ENCODE measurements at places on chromosomes 11 and 22.
A peak's percentile ranks its signal among the peaks of the same experiment; 100 is the strongest.

- ATAC-seq: no peak
These were observed 410.7 kb downstream of the MIAT start for GRCh38 chr22:27068121-27068520.

DNA sequence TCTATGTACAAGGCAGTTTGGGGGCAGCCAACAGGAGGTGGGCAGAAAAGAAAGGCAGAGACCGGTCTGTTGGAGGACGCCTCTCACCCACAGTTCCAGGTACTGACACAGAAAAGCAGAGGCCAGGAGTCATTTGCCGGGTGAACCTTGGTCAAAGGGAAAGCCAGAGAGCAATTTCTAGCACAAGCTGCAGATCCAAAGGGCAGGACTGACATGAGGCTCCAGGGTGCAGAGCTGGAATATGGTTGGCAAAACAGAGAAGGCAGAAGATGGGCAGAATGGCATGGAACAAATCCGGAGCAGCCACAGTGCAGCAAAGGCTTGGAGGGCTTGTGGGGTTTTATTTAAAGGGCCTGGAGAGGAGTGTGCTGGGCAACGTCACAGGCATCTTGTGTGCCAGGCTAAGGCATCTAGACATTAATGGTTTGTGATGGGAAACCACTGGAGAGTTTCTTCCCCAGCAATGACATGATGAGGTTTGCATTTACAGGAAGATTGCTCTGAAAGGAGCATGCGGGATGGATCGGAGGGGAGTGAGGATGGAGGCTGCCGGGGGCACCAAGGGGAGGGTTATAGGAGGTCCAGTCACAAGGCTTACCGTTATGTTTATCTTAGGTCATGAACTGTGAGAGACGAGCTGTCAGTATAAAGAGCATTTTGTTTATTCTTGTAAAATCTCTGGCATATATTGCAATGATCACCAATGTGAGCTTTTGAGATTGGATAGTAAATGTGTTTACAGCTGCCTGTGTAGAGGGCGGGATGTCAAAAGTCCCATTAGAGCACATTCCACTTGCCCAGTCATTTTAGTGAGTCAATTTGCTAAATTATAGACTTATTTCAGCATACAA, 5.7 kb upstream of the MMP20 start:
- no peak for ATAC-seq

- no peak for ATAC-seq
These were observed 11.3 kb downstream of the ENDOD1 start for GRCh38 chr11:95100856-95101507.

- ATAC-seq: no peak
These were observed 57.9 kb downstream of the DYNC2H1 start for GRCh38 chr11:103167166-103167565.

GRCh38 chr22:42116848-42117424, 13.7 kb downstream of the CYP2D6 start:
- ATAC-seq: no peak

- ATAC-seq: no peak
These were observed 147.1 kb upstream of the ARHGAP20 start for GRCh38 chr11:110859240-110859840.

GRCh38 chr11:103043826-103044678, 47.9 kb downstream of the DCUN1D5 start:
- no peak for ATAC-seq

DNA sequence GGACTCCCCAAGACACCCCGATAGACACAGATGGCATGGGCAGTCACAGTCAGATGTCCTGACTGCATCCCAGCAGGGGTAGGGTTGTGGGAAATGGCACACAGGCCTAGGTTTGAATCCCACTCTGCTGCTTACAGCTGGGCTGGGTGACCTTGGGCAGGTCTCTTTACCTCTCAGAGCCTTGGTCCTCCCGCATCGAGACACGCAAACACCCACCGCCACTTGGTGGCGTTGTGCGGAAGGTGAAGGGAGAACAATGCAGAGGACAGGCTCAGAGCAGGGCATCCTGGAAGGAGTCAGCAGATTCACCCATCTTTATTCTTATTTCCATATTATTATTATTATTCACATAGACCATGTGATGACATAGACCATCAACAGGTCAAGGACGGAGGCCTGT, 140.5 kb downstream of the MIAT start:
- no peak for ATAC-seq

GRCh38 chr11:65903068-65903481, 2.9 kb upstream of the FOSL1 start:
- no peak for ATAC-seq

- ATAC-seq: no peak
These were observed 110.3 kb downstream of the WNT7B start for GRCh38 chr22:45866646-45867117.

GRCh38 chr11:58286249-58286648, 18.2 kb upstream of the OR10W1 start:
- ATAC-seq: no peak

DNA sequence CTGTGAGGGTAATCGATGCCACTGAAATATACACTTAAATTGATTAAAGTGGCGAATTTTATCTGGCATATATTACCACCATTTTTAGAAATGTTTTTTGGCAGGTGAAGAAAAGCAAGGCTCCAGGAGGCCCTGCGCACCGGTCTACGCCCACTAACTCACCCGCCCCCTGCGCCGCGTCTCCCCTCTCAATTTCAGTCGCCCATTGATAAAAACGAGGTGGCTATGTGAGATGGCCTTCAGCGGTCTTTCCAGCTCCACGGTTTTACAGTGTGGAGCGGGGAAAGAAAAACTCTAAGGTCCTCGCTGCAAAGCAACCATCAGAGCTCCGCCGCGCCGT, 602 bp upstream of the AQP11 start:
- ATAC-seq: peak; percentile 30

DNA sequence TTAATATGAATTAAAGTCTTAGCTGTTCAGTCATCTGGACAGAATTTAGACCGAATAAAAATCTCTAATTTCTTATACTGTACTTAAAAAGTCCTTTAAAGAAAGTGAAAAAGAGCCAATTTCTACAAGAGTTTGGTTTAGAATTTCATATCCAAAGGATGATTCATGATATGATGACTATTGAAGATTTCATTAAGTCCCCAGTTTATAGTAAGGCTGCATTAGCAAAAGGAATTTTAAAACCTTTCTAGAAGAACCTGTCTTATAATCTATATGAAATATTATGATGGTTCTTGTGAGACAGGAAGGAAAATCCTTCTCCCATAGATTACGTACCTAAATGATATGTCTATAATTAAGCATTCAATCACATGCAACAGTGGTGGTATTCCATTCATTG, 34.8 kb downstream of the TSG101 start:
- no peak for ATAC-seq

DNA sequence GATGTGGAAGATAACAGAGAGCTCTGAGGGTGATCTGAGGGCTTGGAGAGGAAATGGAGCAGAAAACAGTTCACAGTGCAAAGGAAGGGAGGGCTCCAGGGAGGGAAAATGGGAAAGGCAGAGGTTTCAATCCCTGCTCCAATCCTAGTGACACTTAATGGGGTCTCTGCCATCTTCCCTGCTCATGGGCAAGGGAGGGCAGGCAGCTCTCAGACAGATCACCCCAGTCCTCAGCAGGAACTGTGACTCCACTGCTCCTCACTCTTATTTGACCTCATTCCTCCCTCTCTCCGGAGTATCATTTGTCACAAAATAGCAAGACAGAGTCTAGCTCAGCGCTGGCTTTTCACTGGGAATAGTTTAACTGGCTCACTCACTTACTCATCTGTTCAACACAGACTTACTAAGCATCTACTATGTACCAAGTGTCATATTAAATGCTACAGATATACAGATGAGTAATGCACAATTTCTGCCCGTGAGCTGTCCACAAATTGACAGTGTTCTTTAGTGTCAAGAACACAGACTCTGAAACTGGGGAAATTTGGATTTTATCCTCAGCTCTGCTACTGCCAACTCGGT, 817.4 kb downstream of the OPCML start:
- ATAC-seq: no peak

GRCh38 chr11:102473543-102473942, 21.0 kb upstream of the TMEM123 start:
- no peak for ATAC-seq

DNA sequence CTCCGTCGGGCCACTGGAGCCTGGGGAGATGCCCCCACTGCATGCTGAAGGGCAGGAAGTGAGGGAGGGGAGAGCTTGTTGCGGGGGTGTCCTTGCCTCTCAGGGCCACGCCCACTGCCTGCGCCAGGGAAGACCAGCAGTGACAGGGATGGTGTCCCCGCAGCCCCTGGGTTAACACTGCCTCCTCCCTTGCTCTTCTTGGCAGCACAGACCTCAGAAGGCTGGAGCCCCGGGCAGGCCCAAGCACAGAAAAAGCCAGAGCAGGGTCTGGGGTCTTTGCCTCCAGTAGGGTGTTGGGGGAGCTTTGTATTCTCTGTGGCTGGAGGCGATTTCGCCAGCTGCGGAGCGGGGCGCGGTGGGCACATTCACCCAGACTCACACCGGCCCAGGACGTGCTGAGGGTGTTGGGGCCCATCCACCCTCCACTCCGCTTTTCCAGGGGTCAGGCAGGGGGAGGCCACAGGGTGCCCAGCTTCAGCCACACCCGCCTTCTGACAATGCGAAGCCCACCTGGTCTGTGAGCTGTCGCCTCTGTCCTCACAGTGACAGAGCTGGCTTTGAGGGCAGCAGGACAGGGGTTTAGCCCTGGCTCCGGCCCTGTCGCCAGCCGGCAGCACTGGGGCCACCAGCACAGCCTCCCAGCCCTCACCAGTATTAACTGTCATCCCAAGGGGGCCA, 83.7 kb downstream of the CDKN1C start:
- ATAC-seq: no peak

DNA sequence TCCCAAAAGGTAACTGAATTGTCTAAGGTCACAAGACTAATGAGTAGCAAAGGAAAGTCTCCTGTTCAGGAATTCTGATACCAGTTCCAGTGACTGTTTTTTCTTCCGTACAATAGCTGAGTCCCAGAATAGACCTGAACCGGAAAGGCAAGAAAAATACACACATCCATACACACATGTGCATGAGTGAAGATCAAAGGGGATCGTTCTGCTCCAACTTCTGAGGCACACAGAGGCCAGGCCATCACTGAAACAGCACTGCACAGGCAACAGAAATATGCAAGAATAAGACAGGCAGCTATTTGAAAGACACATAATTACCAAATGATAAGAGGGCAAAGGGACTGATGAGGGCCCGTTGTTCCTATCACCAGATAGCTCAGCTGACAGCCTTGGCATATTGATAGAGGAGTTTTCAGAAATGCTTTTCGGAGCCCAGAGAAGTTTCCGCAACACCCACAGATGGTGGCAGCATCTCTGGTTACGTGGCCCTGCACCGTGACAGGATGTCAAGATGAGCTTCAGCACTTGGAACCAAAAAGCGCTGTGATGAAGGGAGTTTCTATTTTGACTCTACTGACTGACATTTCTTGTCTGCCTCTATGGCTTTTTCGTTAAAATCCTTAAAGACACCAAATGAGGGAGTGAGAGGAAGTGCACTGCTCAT, 280.6 kb downstream of the LARGE1 start:
- ATAC-seq: no peak

- no peak for ATAC-seq
These were observed 627.6 kb downstream of the NTM start for GRCh38 chr11:131998020-131998419.

DNA sequence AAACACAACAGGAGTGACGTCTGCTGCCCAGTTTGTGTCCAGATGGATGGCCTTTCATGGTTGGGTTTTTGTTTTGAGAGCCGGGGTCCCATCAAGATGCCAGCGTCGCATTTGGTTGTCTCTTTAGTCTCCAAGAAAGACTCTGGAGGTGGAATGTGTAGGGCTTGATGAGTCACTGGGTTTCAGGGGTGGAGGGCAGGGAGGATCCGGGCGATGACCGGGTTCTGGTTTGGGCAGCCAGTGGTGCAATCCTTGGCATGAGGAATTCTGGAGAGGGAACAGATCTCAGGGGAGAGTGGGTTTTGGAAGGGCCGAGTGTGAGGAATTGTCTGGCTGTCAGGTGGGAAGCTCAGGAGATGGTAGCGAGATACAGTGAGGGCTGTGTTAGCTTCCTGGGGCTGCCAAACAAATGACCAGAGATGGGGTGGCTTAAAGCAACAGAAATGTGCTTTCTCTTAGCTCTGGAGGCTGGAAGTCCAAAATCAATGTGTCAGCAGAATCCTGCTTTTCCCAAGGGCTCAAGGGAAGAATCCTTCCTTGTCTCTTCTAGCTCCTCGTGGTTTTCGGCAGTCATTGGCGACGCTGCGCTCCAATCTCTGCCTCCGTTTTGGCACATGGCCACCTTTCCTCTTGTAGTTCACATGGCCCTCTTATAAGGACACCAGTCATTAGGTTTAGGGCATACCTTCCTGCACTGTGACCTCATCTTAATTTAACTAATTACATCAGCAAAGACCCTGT, 26.4 kb upstream of the PPFIA1 start:
- ATAC-seq: no peak

GRCh38 chr22:42880815-42881214, 23.7 kb upstream of the ARFGAP3 start:
- ATAC-seq: no peak

DNA sequence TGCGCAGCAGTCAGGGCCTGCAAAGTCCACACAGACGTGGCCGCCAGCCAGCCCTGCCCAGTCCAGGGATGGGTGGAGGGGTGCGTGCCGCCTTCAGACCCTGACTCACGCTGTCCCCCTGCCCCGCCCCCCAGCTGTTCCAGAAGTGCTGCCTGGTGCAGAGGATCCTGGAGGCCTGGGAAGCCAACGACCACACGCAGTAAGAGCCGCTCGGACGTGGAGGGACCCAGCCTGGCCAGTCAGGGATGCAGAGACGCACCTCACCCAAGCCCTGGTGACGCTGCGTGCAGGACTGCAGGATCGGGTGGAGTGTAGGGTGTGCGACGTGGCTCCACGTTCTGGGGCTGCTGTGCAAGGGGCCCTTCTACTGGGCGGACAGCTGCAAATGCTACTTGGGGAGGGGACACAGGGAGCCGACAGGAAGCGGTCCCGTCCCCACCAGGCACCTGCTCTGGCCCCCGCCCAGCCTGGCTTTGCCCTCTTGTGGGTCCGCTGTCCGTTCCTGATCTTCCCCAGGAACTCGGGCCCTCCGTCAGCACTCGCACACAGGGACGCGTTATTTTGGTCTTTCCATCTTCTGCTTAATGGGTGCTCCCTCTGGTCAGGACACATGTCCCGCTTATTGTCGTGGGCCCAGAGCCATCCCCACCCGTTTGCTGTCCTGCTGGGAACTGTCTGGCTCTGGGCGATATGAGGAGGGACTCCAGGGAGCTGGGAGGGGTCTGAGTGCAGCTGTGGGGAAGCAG, 42.5 kb downstream of the SBF1 start:
- no peak for ATAC-seq

DNA sequence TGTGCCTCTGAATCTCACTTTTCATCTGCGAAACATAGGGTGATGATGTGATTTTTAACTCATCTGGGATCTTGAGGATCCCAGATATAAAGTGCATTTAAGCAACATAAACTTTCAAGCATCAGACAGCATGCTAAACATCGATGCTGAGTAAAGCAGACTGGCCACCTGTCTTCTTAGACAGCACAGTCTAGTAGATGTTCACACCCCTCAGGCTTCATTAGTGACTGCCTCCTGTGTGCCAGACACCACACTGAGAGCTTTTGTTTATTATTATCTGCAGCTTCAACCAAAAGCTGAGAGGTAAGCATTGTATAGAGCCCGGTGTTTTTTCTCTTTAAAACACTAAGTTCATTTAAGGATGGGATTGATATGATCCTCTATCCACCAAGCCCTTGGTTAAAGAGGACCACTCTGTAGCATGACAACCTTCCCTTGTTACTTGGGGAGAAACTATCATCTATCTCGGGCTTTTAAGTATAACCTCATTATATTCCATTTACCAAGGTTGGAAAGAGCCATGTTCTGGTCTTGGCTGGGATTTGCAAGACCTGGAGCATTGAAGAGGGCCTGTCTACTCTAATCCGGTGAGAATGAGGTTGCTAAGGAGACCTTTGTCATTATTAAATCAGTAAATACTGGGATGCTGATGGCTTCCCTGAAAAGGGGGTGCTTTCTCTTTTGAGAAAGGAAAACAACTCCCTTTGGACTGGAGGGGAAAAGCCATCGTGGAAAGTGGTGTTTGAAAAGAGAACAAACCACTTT, 114.2 kb upstream of the SEZ6L start:
- no peak for ATAC-seq
